T-helper 1 cell (primary cell): ENCODE measurements at places on chromosomes 7 and 10.
A peak's percentile ranks its signal among the peaks of the same experiment; 100 is the strongest.

DNA sequence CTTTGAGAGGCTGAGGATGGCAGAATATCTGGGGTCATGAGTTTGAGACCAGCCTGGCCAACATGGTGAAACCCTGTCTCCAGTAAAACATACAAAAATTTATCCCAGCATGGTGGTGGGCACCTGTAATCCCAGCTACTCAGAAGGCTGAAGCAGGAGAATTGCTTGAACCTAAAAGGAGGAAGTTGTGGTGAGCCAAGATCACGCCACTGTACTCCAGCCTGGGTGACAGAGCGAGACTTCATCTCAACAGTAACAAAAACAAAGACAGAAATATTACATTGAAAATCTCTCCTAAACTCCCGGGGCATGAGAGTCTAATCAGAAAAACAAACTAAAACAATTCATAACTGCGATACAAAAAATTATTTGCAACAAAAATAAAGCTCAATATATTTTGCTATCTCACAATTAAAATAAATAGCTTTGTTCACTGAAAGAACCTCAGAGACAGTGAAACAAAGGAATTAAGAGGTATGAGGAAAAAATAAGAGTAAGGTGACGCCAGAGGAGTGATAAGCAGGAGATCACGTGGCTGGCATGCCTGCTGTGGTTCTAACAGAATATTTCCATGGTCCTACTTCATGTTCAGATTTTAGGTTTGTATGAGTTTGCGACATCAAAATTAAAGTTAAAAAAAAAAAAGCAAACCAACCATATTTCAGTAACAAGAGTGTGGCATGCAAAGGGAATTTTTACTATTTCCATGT lies 527.7 kb upstream of the POM121L12 start:
- no peak for DNase-seq

DNA sequence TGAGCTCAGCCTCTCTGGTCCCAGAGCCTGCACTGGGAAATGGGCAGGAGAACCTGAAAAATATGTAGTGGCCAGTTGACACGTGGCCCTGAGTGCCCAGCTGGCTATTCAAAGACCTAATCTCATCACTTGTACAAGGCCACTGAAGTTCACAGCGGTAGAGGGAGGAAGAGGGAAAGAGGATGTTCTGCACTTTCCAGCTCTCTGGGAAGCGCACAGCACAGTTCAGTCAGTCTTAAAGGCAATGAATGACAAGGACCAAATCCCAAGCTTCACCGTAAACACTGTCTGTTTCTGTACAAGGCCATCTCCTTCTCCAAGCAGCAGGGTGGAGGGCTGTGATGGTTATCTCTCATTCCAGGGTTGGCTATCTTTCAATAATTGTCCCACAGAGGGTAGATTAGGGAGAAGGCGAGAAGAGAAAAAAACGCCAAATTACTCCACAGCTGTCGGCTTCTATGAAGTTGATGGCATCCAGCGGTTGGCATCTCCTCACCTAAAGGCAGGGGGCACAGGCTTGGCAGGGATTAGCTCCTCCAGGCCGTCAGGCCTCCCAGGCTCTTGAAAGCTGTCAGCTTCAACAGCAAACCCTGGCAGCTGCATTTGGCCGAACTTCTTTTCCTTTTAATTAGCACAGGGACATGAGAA lies 10.6 kb downstream of the SFMBT2 start:
- no peak for DNase-seq

GRCh38 chr10:112565434-112566053 lies 118.5 kb downstream of the VTI1A start:
- DNase-seq: no peak

GRCh38 chr10:122140941-122141623 lies 130.0 kb upstream of the BTBD16 start:
- DNase-seq: no peak

DNA sequence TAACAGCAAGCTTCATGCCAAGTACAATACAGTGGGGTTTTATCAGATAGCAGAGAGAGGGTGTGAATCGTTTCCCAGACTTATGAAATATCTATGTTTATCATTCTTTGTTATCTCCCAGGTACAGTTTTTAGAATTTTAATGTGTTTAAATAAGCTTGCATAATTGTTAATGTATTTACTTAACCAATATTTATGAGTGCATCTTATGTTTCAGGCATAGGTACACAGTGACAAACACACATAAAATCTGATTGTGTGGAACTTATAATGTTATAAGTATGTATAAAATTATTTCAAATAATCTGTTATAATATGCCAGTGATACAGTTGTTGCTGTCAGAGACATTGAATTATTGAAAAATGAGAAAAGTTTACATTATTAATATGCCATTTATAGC lies 1011.4 kb upstream of the C7orf33 start:
- DNase-seq: no peak

DNA sequence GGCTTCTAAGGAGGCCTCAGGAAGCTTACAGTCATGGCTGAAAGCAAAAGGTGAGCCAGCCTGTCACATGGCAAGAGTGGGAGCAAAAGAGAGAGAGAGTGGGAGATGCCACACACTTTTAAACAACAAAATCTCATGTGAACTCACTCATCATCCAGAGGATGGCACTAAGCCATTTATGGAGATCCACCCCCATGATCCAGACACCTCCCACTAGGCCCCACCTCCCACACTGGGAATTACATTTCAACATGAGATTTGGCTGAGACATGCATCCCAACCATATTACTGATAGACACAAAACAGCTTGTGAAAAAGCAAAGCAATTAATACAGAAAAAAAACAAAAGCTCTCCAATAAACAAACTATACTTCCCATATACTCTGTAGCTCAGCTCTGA lies 210.3 kb downstream of the GALNT17 start:
- DNase-seq: no peak

GRCh38 chr7:2143450-2143849 lies 89.3 kb downstream of the MAD1L1 start:
- DNase-seq: no peak

GRCh38 chr10:86001521-86001920 lies 365.1 kb downstream of the GRID1 start:
- DNase-seq: no peak

GRCh38 chr7:44196450-44196872 lies 4.3 kb upstream of the YKT6 start:
- peak; percentile 22 for DNase-seq

DNA sequence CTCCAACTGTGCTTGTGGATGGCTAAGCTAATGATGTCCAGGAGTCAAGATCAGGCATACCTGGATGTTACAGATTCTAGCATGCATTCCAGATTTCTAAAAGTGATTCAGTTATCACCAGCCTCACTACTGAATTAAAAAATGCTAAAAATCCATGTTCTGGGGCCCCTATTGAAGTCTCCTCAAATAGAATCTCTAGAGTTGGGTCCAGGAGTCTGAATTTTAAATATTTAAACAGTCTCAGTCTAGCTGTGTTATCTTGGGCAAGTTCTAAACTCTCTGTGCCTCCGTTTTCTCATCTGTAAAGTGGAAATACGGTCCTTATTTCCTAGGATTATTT lies 5.0 kb downstream of the ARID5B start:
- DNase-seq: no peak

- DNase-seq: no peak
Observed at GRCh38 chr7:45394117-45394708, 180.0 kb upstream of the ADCY1 start.
